ENCODE measurements at places on chromosomes 11 and 22.

DNA sequence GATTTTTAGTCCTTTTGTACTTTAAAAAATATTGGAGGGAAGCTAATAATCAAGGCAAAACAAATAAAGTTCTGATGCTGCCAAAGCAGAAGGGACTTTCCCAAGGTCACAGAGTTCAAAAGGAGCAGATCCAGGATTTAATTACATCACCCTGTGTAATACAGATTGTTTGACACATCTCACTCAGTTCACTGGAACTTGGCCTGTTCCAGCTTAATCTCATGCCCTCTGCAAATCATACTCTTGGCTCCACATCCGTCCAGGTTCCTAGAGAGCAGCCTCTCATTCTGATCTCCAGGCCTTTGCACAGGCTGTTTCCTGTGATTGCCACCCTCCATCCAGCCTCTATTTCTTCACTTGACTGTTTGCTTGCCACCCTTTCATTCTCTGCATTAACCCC is 151.7 kb downstream of the SPON1 start:
- DNase-seq = no peak

- no peak for DNase-seq
Measured at GRCh38 chr22:42277988-42278776, 7.7 kb upstream of the TCF20 start.

DNA sequence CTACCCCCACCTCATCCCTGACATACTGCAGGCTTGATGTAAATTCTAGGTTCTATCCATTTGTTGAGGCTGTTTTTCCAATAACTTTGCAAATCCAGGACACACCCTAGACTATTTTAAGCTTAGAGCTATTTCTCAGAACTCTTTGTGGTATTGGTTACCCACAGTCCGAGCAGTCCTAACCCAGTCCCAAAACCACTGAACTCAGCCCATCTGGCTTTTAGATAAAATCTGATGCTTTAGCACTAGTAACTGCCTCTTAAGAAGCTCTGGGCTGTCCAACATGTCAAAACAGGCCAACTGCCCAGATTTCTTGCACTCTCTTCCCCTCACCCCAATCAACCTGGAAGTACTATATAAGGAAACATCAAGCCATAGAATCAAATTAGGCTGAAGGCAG is 344.4 kb upstream of the CADM1 start:
- DNase-seq = no peak

DNA sequence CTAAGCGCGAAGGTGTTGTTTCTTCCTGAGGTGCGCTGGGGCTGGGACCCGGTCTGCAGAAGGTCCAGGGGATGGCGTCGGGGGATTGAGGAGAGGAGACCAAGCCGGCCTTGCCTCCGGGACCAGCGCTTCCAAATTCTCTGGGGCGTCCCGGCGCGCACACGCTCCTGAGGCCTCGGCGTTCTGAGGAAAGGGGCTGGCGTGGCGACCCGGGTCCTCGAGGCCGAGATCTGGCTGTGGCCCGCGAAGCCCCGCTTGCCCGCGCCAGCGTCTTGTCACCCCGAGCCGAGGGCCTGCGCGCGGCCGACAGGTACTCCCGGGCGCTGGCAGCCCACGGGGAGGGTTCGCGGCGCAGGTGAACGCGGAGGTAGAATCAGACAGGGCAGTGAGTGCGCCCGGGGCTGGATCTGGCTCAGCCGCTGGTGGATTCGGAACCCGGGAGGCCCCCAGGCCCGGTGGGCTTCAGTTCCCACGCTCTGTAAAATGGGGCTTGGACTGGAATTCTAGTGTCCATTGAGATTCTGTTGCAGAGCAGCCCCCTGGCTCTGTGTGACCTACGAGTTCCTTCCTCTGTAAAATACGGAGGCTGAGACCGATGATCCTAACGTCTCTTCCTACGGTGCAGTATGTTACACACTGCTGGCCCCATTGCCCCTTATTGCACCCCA is 14.7 kb downstream of the SSH3 start:
- no peak for DNase-seq

GRCh38 chr11:8011981-8012444 is 24.9 kb downstream of the EIF3F start:
- no peak for DNase-seq

All from activated naive CD8-positive, alpha-beta T cell treated with anti-CD3 and anti-CD28 coated beads, Interleukin-2, amount 50 U/mL, for 16 hours (primary cell).